ENCODE measurements at places on chromosomes 6 and 20. TPM values are rescaled to one million over a fixed set of nuclear protein-coding genes. Genes with fewer than 3 reads are reported as not detected.

GRCh38 chr20:23187751-23188150, 101.6 kb upstream of the CD93 start:
- DNase-seq = peak; percentile 24

DNA sequence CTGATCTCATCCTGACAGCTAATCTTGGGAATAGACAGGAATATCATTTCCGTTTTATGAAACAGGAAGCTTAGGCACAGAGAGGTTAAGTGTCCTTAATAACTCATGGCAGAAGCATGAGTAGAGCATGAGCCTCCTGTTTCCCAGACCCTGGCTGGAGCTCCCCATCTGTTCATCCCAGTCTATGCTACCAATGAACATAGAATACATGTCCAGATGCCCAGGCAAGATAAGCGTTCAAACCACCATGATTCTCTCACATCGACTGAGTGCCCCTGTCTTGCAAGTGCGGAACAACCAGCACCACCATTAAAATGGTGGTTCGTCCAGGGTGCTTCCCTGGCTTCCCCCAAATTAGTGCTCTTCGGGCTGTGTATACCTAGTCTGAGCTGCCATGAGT, 217.1 kb downstream of the FARS2 start:
- DNase-seq = no peak

- DNase-seq = no peak
These were observed 31.8 kb downstream of the PSMF1 start for GRCh38 chr20:1150218-1150617.

DNA sequence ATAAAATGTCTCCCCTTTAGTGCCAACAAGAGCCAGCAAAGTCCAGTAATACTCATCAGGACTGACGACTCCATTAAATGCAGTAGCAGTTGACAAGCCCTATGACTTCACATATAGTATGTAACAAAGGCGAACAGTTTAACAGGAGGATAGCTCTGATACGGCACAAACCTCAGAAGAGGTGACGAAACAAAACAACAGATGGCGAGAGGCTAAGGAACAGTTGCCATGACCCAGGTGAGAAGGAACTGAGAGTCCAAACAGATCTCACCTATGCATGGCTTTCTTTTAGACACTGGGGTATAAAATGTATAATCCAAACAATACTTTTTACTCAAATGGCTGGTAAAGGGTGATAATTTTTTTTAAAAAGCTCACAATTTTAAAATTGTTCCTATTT, 37.1 kb downstream of the SYNE1 start:
- no peak for DNase-seq

GRCh38 chr6:34275128-34275804, 26.5 kb upstream of the SMIM29 start:
- DNase-seq = peak; percentile 63

GRCh38 chr20:62219101-62219991, 732 bp downstream of the HRH3 start:
- DNase-seq = peak; percentile 29

GRCh38 chr6:158772851-158773371, 46.3 kb downstream of the EZR start:
- DNase-seq = no peak

- no peak for DNase-seq
These were observed 173.6 kb downstream of the CDKAL1 start for GRCh38 chr6:20707870-20708269.

GRCh38 chr6:26550250-26550993, 12.3 kb downstream of the HMGN4 start:
- peak; percentile 38 for DNase-seq

GRCh38 chr6:52415917-52416628, 4.1 kb upstream of the EFHC1 start:
- DNase-seq = peak; percentile 75

The RAMACL gene
- 1.3 TPM for total RNA-seq

The RRP36 gene
- 64.9 TPM for total RNA-seq

The NOL7 gene
- total RNA-seq = 38.1 TPM

The SLC26A8 gene
- not detected for total RNA-seq

Measured in lung microvascular endothelial cell (primary cell).